Temporal lobe (tissue), 4 donors: ENCODE measurements at places on chromosomes 2 and 18. TPM values are rescaled to one million over a fixed set of nuclear protein-coding genes. Genes with fewer than 3 reads are reported as not detected.

The BOLL gene
- not detected for total RNA-seq

The SRD5A2 gene
- total RNA-seq, result under 0.01 TPM

The FOXD4L1 gene
- 0.25 TPM for total RNA-seq

The CD28 gene
- total RNA-seq, result 0.25 TPM

The POTEJ gene
- total RNA-seq, result not detected

The CXCR4 gene
- 32.9 TPM for total RNA-seq

The KCNE4 gene
- 2.5 TPM for total RNA-seq

The GALNT1 gene
- 47.7 TPM for total RNA-seq

The LYG2 gene
- total RNA-seq, result not detected

The KIAA2012 gene
- 0.98 TPM for total RNA-seq

The FBLN7 gene
- 2.5 TPM for total RNA-seq

The PRR30 gene
- total RNA-seq, result not detected

The ALLC gene
- total RNA-seq, result not detected

The RALBP1 gene
- 26.1 TPM for total RNA-seq

The CCDC178 gene
- 1.2 TPM for total RNA-seq

The DSG2 gene
- total RNA-seq, result 3.2 TPM

The UGT1A4 gene
- total RNA-seq, result not detected

The PSTPIP2 gene
- 1.2 TPM for total RNA-seq

The CERS6 gene
- 123 TPM for total RNA-seq

The IL37 gene
- total RNA-seq, result not detected

The NTSR2 gene
- total RNA-seq, result 0.25 TPM

The HOXD13 gene
- total RNA-seq, result not detected

The CRYBA2 gene
- not detected for total RNA-seq

The SCTR gene
- 0.49 TPM for total RNA-seq

The ANKRD30B gene
- total RNA-seq, result not detected

The GPR17 gene
- total RNA-seq, result 3.0 TPM

The KIF3C gene
- 112 TPM for total RNA-seq

The SLC9A4 gene
- 0.25 TPM for total RNA-seq

The GPR35 gene
- total RNA-seq, result 0.98 TPM

The IL18RAP gene
- total RNA-seq, result not detected

The CXXC1 gene
- total RNA-seq, result 29.5 TPM

The PAIP2B gene
- 13.3 TPM for total RNA-seq

The RAB17 gene
- not detected for total RNA-seq

The SCYGR4 gene
- total RNA-seq, result not detected

The B4GALT6 gene
- total RNA-seq, result 6.4 TPM

The TMEM178A gene
- 23.4 TPM for total RNA-seq

The STAM2 gene
- 41.6 TPM for total RNA-seq

The GDF7 gene
- under 0.01 TPM for total RNA-seq

The DUSP19 gene
- 9.8 TPM for total RNA-seq

The CFC1 gene
- 0.49 TPM for total RNA-seq

The HOXD12 gene
- not detected for total RNA-seq

The CCDC85A gene
- 22.1 TPM for total RNA-seq

The TRIM43 gene
- total RNA-seq, result not detected

The FEZ2 gene
- total RNA-seq, result 50.6 TPM

The ALPI gene
- not detected for total RNA-seq

The STEAP3 gene
- total RNA-seq, result under 0.01 TPM

The KYNU gene
- under 0.01 TPM for total RNA-seq

The IL1RN gene
- total RNA-seq, result not detected

The COL4A3 gene
- total RNA-seq, result 0.49 TPM

The SERPINB13 gene
- under 0.01 TPM for total RNA-seq

The CLEC4F gene
- not detected for total RNA-seq

The AGXT gene
- not detected for total RNA-seq

The ZSWIM2 gene
- total RNA-seq, result 0.49 TPM

The AKAIN1 gene
- total RNA-seq, result 2.5 TPM
